ENCODE measurements at places on chromosomes 3 and 15. TPM values are rescaled to one million over a fixed set of nuclear protein-coding genes. Genes with fewer than 3 reads are reported as not detected.

Gene TICRR
- 44.9 TPM for total RNA-seq

Gene AHSG
- not detected for total RNA-seq

- DNase-seq, result no peak
Observed at GRCh38 chr15:67149068-67149772, 83.8 kb downstream of the SMAD3 start.

Gene RPS17
- 2,069 TPM for total RNA-seq

Gene HMCES
- total RNA-seq, result 61.2 TPM

DNA sequence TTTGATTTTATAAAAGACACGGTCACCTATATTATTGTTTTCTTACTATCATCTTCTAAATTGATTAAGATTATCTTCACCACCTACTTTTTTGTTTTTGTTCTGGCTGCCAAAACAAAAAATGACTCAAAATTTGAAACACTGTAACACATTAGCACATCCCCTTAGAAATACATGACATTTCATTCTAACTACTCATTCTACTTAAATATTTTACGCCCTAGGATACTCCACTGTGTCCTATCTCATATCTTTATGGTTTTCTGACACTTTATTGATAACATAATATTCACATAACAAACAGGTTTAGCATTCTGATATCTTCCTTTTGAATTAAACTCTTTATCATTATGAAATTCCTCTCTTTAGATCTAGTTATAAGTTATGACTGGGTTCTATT lies 656.2 kb downstream of the GBE1 start:
- DNase-seq, result no peak

GRCh38 chr3:126620738-126621137 lies 34.2 kb downstream of the TXNRD3 start:
- DNase-seq, result no peak

GRCh38 chr15:73320619-73321180 lies 48.1 kb downstream of the HCN4 start:
- no peak for DNase-seq

GRCh38 chr15:35168464-35168863 lies 83.4 kb upstream of the NANOGP8 start:
- no peak for DNase-seq

Gene TPM1
- 71.0 TPM for total RNA-seq

- no peak for DNase-seq
Observed at GRCh38 chr3:124397088-124397487, 333.2 kb upstream of the UMPS start.

GRCh38 chr3:193742628-193743027 lies 149.6 kb downstream of the OPA1 start:
- no peak for DNase-seq

DNA sequence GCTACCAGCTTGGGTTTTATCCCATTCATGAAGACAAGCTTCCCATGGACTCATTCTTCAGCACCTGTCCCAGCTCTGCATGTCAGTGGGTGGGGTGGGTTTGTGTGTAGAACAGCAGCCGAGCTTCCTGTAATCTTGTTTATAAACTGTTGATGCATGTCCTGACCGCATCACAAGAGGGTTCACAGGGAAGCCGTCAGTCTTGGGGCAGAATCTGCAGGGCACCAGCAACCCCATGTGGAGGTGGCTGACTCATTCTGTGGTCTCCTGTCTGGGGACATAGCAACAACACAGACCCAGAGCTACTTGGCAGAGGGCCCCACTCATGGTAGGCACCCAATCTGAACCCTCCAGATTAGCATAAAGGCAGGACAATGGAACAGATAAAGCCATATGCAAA lies 35.6 kb downstream of the DAPK2 start:
- DNase-seq, result no peak

DNA sequence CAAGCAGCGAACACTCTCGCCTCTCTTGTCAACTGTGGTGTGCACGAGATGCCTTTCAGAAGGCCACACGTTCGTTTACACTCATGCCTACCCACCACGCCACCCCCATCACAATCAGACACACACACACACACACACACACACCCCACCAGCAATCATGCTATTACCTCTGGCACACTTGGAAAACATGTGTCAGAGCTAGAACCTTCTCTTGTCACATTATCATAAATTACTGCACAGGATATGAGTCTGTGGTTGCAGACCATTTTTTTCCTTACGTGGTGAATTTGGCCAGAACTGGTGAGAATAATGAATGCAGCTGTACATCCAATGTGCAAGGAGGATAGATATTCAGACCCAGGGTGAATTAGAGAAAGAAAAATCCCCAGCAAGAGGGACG lies 52.4 kb downstream of the TRIM69 start:
- no peak for DNase-seq

DNA sequence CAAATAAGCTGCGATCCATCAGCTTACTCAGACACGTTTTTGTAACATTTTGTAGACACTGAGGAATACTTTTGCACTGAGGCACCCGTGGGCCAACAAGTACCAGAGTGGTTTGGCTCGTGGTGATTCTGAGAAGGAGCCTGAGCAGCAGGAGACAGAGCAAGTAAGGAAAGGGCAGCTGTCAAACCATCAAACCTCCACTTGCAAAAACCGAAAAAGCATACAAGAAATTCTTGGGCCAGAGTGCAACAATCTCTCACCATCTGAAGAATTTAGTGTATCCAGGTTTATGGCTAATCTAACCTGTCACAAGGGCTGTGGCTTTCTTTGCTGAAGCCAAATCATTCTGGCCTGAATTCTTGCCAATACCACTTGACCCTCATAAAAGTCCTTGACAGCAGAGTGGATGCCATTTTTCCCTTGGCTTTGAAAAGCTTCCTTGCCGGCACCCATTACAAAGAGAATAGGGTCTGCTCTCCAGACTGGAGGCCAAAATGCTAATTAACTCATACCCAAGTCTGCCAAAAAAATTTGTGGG lies 56.7 kb downstream of the MYO1E start:
- DNase-seq, result no peak

DNA sequence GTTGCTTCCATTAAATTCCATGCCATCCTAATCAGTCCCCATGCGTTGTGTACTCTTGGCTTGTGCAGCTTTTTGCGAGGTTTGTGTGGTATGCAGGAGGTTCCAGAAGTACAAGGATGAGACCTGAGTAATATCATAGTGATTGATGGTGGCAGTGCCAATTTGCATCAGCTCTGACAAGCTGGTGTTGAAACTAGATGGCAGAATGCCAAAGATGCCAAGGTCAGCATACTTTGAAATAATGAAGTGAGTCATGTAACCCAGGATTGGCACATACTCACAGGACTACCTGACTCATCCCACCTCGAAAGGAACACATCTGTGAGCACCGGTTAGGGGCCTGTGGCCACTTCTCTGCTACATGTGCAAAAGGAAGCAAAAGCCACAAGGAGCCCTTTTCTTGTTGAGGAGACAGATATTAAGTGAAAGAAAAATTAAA lies 14.3 kb downstream of the KAT2B start:
- DNase-seq, result no peak
